ENCODE measurements at places on chromosomes 7 and 10.

DNA sequence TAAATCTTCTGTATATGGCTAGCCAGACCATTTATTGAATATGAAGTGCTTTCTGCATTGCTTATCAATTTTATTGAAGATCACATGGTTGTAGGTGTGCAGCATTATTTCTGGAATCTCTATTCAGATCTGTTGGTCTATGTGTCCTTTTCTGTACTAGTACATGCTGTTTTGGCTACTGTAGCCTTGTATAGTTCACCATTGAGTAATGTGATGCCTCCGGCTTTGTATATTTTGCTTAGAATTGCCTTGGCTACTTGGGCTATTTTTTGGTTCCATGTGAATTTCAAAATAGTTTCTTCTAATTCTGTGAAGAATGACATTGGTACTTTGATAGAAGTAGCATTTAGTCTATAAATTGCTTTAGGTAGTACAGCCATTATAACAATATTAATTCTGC, 1187.2 kb downstream of the XPNPEP1 start:
- no peak for DNase-seq
- H3K27me3 ChIP-seq: no peaks in the 10 kb centered on the region
- no peaks in the 10 kb centered on the region for H3K4me1 ChIP-seq
- no peak overlapping the region for H3K27ac ChIP-seq
- peaks cover 4% of the 10 kb centered on the region for H3K36me3 ChIP-seq
- H3K4me3 ChIP-seq: no peak overlapping the region

DNA sequence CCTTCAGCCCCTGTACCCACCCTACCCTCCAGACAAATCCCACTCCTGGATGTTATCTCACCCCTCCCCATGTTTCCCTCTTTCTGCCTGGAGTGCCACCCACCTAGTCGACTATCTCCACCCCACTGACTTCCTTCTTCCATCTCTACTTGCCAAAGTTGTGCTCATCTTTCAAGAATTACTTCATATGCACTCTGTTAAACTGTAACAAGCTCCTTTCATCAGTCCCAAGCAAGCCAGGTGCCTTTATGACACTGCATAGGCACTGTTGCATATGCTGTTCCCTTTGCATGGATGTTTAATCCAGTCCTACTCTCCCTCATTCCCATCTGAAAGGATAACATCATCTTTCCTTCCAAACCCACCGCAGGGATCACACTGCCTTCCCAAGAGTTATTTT, 8.9 kb upstream of the CDK1 start:
- H3K4me3 ChIP-seq: no peak overlapping the region
- no peak for DNase-seq
- peaks cover 21% of the 10 kb centered on the region for H3K27me3 ChIP-seq
- no peaks in the 10 kb centered on the region for H3K36me3 ChIP-seq

DNA sequence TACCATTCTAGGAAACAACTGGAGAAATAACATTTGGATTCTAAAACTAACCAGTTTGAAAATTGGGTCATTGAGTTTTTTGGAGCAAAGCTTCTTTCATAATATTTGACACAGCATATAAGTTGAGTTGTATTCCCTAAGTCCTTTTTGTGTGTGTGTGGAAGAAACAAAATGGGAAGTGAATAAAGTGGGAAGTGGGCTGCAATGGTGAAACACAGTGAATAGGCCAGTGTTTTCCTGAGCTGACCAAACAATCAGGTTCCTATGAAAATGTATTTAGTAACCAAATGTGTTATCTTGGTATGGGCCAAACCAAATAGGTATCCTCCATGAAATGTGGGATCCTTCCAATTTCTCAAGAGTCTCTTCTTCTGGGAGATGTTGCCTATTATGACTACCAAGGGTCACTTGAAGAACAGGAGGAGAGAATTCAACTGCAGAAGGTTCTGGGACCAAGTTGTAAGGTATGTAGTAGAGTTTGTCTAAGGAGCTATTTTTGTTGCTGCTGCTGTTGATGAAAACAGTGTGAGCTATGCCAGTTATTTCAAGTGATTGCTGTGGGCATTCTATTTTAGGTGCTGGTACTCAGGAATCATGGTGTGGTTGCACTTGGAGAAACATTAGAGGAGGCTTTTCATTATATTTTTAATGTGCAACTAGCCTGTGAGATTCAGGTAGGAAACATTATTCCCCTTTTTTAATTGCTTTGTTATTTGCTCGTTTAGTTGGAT, 88.3 kb upstream of the MXI1 start:
- peaks cover 22% of the 10 kb centered on the region for H3K36me3 ChIP-seq
- no peaks in the 10 kb centered on the region for H3K27me3 ChIP-seq
- no peak overlapping the region for H3K27ac ChIP-seq

DNA sequence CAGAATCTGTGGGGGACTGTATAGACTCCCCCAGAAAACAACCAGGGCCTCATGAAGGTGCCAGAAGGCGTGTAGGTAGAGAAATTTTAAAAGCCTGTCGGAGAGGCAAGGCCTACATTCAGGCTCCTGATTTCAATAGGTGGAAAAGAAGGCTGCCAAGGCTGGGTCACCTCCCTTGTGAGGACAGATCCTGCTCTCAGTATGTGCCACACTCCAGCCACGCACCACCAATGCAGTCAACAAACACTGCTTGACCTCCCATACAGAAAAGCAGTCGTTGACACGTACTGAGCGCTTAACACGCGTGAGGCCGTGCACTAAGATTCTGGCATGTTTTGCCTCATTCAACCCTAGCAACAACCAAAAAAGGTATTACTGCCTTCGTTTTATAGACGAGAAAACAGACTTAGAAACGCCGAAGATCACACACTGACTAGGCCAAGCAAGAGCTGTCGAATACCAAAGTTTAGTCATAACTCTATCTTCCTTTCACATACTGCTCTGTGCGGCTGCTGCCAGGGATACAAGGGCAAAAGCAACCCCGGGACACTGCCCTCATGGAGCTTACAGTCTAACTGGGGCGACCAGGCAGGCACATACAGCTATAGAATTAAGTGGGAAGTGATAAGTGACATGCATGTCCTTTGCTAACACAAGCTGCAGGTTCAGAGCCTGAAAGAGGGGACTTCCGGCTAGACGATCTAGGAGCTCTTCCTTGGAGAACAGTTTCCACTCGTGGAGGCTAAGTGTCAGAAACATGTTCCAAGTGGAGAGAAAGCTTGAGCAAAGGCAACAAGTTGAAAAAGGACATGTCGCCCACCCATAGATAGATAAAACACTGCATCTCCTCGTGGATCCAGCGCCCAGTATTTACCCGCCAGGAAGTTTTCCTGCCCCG, 797 bp upstream of the NKX2-3 start:
- DNase-seq: no peak
- peak overlapping the region; percentile 37 for H3K4me3 ChIP-seq
- H3K27ac ChIP-seq: no peak overlapping the region
- no peaks in the 10 kb centered on the region for H3K36me3 ChIP-seq

DNA sequence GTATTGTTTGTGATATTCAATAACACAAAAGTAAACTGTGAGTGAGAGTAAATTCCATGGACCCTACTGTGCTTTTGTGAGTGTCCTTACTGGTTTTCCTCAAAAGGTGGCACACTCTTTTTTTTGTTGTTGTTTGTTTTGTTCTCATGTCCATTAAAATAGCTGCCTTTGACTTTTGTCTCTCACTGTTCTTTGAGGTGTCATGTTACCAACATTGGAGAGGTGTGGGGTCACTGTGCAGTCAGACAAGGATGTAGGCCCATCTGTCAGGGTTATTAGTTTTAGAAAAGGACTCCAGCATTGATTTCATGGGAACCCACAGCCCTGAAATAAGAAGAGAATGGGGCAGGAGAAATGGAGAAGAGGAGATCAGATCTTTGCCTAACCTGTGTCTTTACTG, 383.1 kb downstream of the SORCS3 start:
- no peak overlapping the region for H3K4me3 ChIP-seq
- no peak overlapping the region for H3K27ac ChIP-seq
- peaks cover 7% of the 10 kb centered on the region for H3K27me3 ChIP-seq
- no peak for DNase-seq
- no peaks in the 10 kb centered on the region for H3K4me1 ChIP-seq

Data from natural killer cell treated with Interleukin-12 subunit alpha and Interleukin-12 subunit beta and Interleukin-15 and Interleukin-18, amount 100 ng/mL, for 72 hours (primary cell).